ENCODE measurements at places on chromosomes 2 and 18.

- no peak for DNase-seq
These were observed 109.6 kb downstream of the APOB start for GRCh38 chr2:20934236-20934635.

GRCh38 chr2:2879781-2880180, 497.8 kb downstream of the EIPR1 start:
- DNase-seq, result no peak

- no peak for DNase-seq
These were observed at the start of gene TTN for GRCh38 chr2:178807227-178808008. Gene TTN (minus strand): TSS chr2:178807423. CDS start chr2:178804642, 2,781 bp downstream.

DNA sequence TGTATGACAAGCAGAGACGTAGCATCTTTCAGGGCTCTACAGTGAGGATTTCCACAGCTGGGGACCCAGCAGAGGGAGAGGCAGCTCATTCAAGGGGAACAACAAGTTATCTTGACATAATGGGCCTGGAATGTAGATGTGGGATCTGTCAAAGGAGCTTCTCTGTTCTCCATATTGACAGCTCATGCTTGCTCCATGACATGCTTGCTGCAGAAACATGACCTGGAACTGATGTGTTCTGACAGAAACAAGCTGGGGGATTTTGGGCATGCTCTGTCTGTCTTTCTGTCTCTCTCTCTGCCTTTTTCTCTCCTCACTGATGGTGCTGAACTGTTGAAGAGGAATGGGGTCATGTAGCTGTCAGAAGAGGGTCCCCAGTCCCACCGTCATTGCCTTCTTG, 79.6 kb downstream of the MMADHC start:
- no peak for DNase-seq

DNA sequence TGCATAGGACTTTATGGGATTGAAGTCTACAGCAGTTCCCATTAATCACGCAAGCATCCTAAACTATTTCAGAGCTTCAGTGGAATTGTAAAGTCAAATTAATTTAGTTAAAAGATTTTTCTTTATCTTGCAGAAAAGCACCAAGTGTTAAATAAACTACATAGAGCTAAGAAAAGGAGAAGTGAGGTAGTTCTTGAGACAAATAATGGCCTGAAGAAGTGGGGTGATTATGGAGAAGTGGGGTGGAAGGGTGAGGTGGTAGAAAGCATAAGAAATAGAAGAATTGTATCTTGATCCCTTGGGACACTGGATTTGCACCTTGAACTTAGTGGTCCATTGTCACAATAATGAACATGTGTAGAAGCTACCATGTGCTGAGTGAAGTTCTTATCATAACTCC, 121.7 kb upstream of the LINC00305 start:
- DNase-seq, result no peak

- no peak for DNase-seq
These were observed 37.5 kb downstream of the SLC5A7 start for GRCh38 chr2:108023776-108024175.

DNA sequence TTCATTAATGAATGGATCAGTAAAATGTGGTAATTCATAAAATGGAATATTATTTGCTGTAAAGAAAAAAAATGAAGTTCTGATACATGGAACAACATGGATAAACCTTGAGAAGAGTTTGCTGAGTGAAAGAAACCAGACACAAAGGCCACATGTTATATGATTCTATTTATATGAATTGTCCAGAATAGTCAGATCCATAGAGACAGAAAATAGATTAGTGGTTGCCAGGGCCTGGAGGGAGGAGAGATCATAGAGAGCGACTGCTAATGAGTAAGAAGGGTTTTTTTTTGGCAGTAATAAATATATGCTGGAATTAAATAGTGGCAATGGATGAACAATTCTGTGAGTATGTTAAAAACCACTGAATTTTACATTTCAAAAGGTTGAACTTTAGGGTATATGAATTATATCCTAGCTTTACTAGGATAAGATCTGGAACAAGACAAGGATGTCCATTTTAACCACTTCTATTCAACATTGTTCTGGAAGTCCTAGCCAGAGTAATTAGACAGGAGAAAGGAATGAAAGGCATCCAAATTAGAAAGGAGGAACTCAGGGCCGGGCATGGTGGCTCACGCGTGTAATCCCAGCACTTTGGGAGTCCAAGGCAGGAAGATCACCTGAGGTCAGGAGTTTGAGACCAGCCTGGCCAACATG, 48.8 kb downstream of the MAPRE2 start:
- no peak for DNase-seq

DNA sequence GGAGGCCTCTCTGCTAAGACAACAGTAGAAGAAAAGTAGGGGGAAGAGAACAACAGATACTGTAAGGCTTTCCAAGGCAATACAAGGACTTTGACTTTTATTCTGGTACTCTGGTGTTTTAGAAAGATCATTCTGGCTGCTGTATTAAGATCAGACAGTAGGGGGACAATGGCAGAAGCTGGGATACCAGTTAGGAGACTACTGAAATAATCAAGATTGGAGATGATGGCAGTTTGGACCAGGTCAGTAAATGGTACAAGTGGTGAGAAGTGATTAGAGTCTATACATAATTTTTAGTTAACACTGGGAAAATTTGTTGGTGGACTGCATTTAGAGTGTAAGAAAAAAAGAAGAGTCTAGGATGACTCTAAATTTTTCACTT, 139.7 kb downstream of the ROCK1 start:
- DNase-seq, result no peak

DNA sequence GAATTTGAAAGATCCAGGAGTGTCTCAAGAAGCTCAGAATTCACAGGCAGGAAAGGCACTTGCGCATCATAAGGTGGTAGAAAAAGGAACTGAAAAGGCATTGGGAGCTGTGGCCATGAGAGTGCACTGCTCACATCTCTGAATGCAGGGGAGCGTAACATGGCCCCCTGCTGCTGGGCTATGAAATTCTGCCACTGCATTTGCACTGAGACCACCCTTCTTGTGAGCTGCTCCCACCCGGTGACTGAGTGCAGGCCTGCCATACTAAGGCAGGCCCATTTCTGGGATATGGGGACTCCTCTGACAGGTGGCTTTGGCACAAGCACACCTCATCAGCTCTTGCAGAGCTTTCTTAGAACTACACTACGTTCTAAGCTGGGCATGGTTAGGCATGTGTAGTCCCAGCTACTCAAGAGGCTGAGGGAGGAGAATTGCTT, 25.3 kb upstream of the STARD7 start:
- no peak for DNase-seq

DNA sequence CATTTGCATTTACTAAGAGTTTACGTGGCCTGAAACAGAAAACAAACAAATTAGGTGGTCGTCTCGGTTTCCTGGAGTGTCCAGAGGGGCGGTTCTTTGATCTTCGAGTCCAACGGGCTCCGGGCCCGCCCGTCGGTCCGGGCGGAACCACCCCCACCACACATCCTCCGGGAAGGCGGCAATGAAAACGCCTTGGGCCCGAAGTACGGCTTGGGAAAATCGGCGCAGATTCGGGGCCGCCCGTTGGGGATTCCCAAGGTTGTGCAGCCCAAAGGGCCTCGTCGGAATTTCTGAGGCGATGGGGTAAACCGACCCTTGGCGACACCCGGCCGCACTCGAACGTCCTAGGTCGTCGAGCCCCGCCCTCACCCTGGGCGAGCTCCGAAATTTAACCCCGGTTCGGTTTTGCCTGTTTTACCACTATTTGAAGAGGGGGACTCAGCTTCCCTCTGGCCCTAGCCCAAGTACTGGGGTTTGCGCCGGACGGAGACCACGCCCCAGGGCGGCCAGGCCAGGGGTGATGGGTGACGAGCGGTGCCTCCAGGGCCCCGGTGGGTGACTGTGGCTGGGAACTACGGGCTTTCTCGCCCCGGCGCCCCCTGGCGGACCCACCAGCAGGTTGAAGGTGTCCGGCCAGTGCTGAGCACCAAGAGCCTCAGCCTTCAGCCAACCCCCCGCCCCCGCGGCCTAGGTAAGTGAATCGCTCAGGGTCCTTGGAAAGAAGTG, 1.9 kb upstream of the CFAP53 start:
- DNase-seq, result no peak

DNA sequence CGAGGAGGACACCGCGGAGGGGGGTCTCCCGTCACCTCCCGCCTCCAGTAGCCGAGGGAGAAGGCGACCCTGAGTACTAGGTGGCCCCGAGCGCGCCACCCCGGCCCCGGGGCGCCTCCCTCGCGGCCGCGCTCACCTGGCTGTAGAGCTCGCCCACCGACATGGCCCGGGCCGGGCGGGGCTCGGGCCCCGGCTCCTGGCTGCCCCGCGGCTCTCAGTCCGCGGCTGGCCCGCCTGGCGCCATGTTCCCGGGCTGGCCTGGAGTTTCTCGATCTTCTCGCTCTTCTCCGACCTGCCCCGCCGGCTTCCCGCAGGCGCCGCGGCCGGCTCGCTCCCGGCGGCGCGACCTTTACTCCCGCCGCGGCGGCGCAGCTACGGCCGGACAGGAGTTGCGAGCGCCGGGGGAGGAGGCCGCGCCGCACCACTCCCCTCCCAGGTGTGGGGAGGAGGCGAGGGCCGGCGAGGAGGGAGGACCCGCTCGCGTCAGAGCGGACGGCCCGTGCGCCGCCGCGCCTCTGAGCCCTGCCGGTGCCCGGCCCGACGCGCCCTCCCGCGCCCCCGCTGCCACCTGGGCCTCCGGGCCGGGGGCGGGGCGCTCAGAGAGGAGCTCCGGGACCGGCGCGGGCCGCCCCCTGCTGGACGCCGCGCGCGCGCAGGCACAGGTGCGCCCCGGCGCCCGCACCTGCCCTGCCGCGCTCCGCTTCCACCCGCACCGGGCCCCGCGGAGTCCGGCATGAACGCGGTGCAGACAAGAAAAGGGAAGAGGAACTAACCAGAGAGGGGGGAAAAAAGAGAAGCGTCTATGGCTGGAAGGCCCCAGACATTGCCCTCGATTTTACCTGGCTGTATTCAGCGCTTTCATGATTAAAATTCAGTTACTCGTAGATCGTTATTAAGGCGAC, at the start of gene MYO5B:
Gene MYO5B, minus strand, starts transcription at position 517 of the 902 bp plus-strand sequence. Its CDS starts 354 bp downstream, at position 163.
- DNase-seq, result no peak

DNA sequence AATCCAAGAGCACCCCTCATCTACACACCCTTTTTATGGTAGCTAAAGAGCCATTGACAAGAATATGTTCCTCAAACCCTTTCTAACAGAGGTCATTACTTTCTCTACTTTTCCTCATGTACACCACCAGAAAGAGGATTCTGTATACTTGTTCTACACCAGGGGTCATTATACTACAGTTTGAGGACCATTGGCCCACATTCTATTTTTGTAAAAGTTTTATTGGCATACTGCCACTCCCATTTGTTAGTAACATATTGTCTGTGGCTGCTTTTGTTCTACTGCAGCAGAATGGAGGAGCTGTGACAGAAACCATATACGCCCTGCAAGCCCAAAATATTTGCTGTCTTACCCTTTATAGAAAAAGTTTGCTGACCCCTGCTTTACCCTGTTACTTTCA, 14.3 kb downstream of the HTR2B start:
- no peak for DNase-seq

GRCh38 chr18:61710082-61710620, 182.7 kb downstream of the RNF152 start:
- no peak for DNase-seq

- DNase-seq, result no peak
These were observed at the start of gene XDH for GRCh38 chr2:31414601-31415241. Gene XDH (minus strand): TSS chr2:31414742. CDS start chr2:31414666, 76 bp downstream.

DNA sequence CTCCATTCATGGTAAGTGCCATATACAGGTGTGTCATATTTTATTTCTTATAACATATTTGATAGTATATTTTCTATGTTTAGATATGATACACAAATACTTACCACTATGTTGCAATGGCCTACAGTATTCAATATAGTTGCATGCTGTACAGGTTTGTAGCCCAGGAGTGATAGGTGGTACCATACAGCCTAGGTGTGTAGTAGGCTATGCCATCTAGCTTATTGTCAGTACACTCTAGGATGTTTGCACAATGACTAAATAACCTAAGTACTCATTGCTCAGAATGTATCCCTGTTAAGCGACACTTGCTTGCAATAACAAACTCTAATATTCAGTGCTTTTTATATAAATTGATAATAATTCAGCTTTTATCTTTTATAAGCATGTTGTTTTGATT, 563.1 kb upstream of the LINC00305 start:
- no peak for DNase-seq

DNA sequence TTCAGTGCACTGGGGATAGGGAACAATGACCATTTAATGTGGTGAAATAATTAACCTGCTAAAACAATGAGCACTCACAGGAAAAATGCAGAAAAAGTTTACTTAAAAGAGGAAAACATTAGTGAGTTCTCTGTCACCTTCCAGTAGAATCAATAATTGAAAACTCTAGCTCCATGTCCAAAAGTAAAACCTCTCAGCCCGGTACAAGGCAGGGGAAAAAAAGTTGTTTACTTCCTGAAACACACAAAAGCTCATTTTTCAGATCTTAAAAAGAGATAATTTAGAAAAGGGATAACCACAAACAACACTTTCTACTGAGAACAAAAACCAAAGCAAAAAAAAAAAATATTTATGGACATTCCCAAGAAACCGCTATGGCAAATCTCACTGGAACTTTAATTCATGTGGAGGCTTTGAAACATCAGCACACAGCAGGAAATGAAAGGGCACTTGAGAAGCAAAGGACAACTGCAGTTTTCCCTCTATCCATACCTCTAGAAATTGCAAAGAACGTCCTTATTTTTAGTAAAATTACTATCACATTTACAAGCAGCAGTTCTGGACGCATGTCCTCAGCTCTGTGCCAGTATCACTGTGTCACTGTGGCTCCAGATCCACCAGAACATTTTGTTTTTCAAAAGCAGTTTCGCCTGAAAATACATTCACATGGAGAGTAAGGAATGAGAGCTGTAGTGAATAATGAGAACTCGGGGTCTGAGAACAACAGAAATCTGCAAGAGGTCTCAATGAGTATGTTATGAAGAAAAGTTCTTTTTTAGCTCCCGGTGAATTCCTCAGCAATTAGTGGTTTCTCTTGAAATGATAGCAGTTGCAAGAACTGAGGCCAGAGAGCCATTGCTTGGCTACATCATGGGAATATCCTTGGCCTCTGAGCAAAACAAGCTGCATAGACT, 44.7 kb upstream of the DNAH7 start:
- no peak for DNase-seq

- DNase-seq, result no peak
These were observed 5.4 kb downstream of the IMMT start for GRCh38 chr2:86189782-86190416.

DNA sequence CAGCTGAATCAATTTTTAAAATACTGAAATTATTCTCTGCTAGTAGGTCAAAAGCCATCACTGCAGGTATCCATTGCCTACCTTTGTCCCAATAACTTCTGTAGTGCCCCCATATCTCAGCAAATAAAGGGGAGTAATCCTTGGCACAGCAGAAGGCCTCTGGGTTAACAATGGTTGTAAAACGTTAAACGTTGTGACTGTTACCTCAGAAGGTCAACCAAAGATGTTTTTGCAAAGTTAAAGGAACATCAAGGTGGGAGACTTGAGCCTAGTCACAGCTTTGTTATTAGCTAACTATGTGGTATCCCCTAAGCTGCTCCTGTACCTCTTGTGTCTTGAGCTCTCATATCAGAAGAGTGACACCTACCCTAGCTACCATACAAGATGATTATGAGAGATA, 60.5 kb downstream of the COX7A2L start:
- DNase-seq, result no peak

All from glomerular endothelial cell (primary cell).